ENCODE measurements at places on chromosomes 7 and 10. TPM values are rescaled to one million over a fixed set of nuclear protein-coding genes. Genes with fewer than 3 reads are reported as not detected.
A peak's percentile ranks its signal among the peaks of the same experiment; 100 is the strongest.

GRCh38 chr7:140391634-140392033 is 6.7 kb downstream of the SLC37A3 start:
- DNase-seq, result no peak

DNA sequence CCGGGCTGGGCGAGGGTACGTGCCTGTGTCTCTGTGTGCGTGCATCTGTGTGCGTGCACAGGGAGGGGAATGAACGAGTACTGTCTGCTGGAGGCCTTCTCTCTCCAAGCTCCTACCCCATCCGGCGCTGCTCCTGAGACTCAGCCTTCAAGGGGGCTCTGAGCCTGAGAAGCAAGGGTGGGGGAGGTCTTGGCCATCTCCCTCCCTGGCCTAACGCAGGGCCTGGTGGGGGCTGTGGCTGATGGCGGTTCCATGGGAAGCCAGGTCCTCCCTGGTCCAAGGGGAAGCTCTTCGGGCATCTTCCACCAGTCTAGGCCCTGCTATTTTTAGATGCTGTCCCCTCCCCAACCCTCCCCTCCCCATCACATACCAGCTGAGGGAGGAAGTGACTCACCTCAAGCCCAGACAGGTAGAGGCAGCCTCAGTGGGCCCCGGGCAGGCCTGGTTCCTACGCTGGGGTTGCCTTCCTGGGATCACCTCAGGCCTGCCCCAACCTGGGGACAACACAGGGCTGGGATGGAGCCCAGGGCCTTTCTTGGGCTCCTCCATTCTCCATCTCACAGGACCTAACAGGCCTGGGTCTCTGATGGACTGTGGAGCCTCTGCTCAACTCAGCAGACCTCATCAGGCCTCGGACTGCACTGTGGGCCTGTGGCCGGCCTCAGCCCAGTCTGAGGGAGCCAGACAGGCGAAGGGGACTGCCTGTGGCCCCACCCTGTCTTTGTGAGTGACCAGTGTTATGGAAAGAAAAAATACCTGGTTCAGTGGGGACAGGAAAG is 32.2 kb downstream of the DNAJB12 start:
- DNase-seq, result no peak

Gene CRHR2
- not detected for polyA plus RNA-seq

- peak; percentile 65 for DNase-seq
Measured at GRCh38 chr10:4807761-4808507, 18.1 kb upstream of the AKR1E2 start.

DNA sequence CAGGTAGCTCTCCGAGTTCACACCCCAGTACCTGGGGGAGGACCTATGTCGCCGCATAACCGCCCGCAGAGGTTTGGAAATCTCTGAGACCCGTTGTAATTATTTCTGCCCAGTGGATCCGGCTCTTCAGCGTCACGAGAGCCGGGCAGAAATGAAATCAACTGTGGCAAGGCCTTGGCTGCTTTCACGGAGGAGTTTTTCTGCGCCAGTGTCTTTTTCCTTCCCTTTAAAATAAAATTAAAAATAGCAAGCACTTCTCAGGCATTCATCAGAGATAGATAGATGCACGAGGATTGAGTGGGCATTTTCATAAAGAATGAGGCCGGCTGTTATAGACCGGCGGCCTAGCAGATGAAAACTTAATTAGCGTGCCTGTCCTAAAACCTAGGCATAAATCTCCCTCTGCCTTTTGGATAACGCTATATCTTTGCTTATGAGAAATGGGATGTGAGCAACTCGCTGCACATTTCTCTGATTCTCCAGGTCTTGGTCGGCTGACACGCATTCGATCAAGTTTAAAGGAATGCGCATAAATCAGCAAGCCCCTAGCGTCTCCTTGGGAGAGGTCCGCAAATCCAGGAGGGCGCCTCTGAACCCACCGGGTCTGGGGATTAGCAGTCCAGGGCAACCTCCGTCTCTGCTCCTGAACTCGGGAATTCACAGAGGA is 6.4 kb downstream of the HOXA13 start:
- DNase-seq, result no peak

Gene GBX1
- polyA plus RNA-seq, result not detected

Gene LRIT1
- polyA plus RNA-seq, result not detected

GRCh38 chr10:4947635-4948596 is 15.3 kb upstream of the AKR1C1 start:
- peak; percentile 88 for DNase-seq

All from BJ (cell line).